Stimulated activated CD4-positive, alpha-beta T cell treated with anti-CD3 and anti-CD28 coated beads, Interleukin-1b, Interleukin-23, amount 100 ng/mL, for 4 hours (primary cell): ENCODE measurements at places on chromosomes 3 and 15.

DNA sequence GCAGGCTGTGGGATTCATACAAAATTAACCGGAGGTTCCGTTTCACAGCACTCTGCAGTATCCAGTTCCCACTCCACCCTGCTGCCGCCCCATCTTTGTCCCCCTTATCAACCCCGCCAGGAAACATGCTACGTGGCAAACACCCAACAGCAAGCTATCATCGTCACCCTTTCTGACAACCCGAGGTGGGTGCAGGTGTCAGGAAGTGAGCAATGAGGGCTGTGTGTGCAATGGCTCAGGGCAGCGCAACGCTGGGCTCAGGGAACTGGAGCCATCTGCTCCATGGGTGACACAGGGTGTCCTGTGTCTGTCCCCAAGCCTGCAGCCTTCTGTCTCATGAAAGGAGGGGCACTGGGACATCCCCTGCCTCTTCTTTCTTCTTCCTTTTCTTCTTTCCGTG is 60.9 kb downstream of the ATP2B2 start:
- DNase-seq: no peak

DNA sequence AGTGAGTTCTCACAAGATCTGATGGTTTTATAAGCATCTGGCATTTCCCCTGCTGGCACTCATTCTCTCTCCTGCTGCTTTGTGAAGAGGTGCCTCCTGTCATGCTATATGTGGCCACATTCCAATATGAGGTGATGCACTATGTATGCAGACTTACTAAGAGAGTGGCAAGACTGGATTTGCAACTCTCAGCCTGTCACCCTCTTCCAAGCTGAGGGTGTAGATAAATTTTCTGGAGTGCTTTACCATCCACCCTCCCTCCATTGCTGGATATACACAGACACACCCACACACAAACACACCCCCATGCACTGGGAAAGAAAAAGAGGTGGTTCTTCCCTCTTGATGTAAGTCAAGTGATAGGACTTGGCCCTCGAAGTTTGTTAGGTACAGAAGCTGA is 30.2 kb upstream of the CHMP2B start:
- no peak for DNase-seq

- DNase-seq: no peak
Observed at GRCh38 chr3:172076212-172076611, 36.8 kb downstream of the FNDC3B start.

DNA sequence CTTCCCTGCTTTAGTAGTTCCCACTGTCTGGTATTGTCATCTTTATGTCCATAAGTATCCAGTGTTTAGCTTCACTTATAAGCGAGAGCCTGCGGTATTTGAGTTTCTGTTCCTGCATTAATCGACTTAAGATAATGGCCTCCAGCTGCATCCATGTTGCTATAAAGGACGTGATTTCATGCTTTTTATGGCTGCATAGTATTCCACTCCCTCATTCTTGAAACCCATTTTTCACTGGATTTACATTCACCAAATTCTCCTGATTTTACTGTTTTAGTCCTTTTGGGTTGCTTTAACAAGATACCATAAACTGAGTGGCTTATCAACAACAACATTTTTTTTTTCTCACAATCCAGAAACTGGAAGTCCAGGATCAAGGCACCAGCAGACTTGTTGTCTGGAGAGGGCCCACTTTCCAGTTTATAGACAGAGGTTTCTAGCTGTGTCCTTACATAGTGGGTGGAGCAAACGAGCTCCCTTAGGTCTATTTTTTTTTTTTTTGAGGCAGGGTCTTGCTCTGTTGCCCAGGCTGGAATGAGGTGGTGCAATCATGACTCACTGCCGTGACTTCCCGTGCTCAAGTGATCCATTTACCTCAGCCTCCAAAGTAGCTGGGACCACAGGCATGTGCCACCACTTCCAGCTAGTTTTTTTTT is 6.1 kb upstream of the TICRR start:
- DNase-seq: no peak

GRCh38 chr3:85567071-85567676 is 608.4 kb downstream of the CADM2 start:
- DNase-seq: no peak

DNA sequence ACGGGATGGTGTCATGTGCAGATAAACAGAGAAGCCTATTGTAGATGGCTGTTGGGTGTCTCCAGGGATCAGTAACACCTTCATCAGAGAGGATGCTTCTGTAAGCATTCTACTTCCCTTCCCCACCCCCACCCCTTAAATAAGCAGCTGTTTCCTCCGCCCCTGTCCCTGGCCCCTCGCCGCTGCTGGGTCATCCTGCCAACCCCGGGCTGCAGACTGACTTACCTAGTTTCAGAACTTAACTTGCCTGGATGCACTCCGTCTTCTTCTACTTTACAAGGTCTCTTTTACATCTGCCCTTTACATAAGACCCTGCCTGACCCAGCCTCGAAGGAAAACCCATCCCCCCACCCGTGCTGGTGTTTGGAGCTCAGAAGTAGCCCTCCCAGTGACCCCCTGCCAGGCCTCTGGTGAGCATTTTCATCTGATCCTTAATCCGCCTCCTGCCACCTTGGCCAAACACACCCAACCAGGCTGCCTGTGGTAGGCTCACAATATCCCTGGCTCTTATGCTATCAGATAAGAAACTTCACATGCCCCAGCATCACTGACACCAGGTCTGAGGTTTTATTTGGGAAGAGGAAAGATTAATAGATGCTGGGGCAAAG is 103.0 kb upstream of the HES1 start:
- no peak for DNase-seq

GRCh38 chr3:188712248-188712924 is 459.4 kb upstream of the TPRG1 start:
- DNase-seq: no peak

GRCh38 chr3:181699171-181699903 is 12.4 kb upstream of the SOX2 start:
- DNase-seq: no peak

GRCh38 chr3:154123906-154124305 is 2.7 kb downstream of the ARHGEF26 start:
- no peak for DNase-seq

GRCh38 chr15:38085114-38085513 is 150.7 kb downstream of the TMCO5A start:
- no peak for DNase-seq

DNA sequence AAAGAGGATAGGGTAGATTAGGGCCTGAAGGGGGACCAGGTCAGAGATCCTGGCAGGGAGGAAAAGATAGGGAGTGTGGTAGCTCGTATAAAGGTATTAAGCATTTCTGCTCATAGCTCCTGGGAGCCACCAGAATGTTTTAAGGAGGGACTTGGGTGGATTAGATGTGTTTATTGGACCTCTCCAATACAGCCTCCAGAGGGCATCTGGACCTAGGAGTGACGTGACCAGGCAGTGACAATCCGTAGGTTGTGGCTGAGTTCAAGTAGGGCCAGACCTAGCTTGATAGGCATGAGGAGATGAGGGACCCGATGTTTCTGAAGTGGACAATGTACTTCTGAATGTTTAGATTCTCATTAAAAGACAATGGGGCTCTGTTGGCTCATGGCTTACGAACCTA is 435.2 kb downstream of the MCTP2 start:
- no peak for DNase-seq

- DNase-seq: no peak
Observed at GRCh38 chr15:95425859-95426258, 904.6 kb upstream of the NR2F2 start.

- DNase-seq: no peak
Observed at GRCh38 chr3:84439476-84439875, 519.3 kb upstream of the CADM2 start.

- DNase-seq: no peak
Observed at GRCh38 chr3:53255423-53255774, 423 bp downstream of the TKT start.

DNA sequence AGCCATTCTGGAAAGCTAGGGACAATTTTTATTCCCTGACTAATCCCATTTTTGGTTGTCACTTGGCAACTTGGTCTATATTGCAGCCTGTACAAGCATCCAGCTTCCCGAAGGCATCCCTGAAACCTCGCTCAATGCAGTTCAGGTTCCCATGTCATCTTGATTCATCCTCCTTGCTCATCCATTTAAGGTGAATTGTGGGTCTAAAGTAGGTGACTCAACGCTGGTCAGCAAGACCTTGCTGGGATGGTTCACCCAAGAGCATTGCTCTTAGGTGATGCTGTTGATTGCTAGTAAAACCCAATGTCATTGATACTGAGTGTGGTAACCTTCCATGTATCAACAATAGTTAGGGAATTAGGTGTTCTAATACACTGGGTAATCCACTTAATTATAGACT is 13.1 kb upstream of the RAB8B start:
- no peak for DNase-seq

DNA sequence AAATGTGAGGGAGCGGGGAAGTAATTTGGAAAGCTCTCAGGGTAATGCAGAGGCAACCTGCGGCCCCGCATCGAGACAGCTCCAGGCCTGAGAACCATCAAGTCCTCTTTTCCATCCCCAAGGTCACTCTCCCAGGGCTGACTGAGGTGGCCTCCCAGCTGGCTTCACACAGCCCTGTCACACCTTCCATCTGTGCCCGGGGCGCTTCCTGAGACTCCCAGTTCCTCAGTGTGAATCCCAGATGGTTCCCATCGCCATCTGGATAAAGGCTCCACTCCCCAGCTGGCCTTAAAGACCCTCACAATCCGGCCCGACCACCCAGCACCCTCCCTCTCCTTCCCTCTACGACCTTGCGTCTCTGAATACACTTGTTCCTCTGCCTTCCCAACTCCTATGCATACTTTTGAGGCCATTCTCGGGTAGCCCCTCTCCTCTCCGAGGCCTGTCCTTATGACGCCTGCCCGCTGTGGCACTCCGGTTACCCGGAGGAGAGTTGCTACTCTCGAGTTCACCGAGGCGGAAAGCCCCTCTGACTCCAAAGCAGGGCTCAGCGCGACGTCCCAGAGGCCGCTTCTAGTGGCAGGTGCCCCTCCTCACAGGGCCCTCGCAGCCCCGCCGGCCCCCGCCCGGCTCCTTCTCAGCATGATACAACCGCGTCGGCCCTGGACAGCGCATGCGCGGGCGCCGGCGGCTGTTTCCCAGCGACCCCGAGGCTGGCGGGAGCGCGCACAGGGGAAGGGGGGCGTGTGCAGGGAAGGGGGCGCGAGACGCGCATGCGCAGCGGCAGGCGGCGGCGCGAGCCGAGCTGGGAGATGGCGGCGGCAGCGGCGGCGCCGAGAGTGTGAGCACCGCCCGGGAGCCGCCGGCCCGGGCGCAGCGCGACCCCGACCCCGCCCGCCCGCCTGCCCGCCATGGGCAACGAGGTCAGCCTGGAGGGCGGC is at the start of gene BSN:
Gene BSN, plus strand, starts transcription at position 786 of the 941 bp plus-strand sequence. Its CDS starts 126 bp downstream, at position 912.
- peak; percentile 81 for DNase-seq

DNA sequence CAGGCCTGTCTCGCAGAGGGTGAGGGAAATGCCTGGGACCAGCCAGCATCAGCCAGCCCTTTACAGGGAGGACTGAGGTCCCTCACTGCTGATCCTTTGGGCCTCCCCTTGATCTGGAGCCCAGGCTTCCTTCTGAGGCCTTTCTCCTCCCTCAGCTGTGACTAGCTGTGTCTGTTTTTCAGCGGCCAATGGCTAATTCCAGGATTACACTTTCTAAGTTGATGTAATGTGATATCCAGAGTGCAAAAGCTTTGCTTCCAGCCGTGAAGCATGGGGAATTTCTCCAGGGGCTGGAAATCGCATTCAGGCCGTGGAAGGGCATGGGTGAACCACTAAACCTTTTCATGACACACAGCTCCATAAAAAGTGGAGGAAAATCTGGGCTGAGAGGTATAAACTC is 157.6 kb downstream of the SHQ1 start:
- no peak for DNase-seq

- no peak for DNase-seq
Observed at GRCh38 chr3:190116551-190117067, 4.1 kb downstream of the P3H2 start.

DNA sequence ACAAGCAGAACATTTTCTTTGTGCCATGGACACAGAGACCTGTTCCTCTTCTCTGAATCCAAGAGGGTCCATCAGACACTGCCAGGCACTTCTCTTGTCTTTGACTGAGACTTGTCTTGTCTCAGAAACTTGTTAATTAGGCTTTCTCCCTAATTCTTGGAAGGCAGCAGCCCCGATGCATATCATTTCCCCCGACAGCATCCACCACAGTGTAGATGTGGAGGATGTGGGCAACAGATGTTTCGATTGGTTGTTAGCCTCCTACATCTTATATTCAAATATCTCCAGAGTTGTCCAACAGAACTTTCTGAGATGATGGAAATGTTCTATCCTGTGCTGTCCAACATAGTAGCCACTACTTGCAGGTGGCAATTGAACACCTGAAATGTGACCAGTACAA is 15.5 kb downstream of the GASK1A start:
- no peak for DNase-seq

GRCh38 chr15:73750438-73750837 is 2.7 kb downstream of the INSYN1 start:
- no peak for DNase-seq

DNA sequence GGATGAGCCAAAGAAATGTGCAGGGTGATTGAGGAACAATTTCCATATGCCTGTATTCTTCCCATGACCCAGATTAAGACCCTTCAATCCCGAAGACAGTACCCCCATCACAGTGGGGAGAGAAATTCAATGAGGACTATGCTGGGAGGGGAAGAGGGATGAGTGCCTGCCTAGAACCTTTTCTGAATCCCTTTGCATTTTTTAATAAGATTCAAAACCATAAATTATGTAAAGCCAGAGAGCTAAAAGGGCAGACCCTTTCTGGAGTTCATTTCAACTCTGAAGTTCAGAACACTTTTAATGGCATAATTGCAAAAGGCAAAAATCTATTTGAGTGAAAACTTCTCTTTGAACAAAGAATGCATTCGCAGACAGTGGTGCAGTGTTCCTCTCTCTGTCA is 529.5 kb downstream of the NTRK3 start:
- no peak for DNase-seq

DNA sequence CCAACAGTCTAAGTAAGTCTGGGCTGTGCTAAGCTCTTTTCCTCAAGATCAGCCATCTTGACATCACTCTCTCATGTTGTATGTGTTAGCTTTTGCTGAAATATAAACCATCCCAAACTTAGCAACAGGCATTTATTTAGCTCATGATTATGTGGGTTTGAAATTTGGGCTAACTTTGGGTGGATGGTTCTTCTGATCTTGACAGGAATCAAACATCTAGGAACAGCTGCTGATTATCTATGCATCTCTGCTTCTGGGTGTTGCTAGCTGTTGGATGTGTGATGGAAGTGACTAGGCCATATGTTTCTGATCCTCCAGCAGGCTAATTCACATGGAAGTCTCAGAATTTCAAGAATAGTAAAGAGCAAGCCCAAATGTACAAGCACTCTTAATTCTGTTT is 615.2 kb upstream of the TGFBR2 start:
- no peak for DNase-seq

DNA sequence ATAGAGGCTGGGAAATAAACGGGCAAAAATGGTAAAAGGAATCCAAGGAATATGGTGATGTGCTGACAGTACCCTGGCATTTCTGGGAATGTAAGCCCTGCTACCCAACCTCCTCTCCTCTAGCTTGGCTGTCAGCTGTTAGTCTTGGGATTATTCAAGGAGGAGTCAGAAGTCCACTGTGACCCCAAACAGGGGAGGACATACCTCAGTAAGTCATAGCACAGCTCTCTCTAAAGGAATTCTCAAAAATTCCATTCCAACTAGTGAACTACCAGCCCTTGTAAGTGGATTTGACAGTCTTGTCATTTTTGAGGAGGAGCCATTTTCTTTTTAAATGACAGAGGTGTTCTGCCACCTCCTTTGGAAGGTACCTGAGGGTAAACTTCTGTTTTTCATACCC is 207.5 kb downstream of the PDCD6IP start:
- DNase-seq: no peak
